ENCODE measurements at places on chromosomes 3 and 15. TPM values are rescaled to one million over a fixed set of nuclear protein-coding genes. Genes with fewer than 3 reads are reported as not detected.

BCHE gene
- total RNA-seq = 0.20 TPM

ZMAT3 gene
- 5.1 TPM for total RNA-seq

MESP2 gene
- total RNA-seq = 0.47 TPM

LRRK1 gene
- total RNA-seq = 0.49 TPM

SPINK8 gene
- total RNA-seq = not detected

TMEM45A gene
- total RNA-seq = 0.80 TPM

- no peak overlapping the region for H3K27ac ChIP-seq
- H3K4me1 ChIP-seq = peaks cover 39% of the 10 kb centered on the region
Measured at GRCh38 chr3:14278265-14278798, 99.7 kb downstream of the LSM3 start.

GRCh38 chr15:79310612-79310984 lies 314 bp upstream of the TMED3 start:
- peaks cover 9% of the 10 kb centered on the region for H3K4me1 ChIP-seq
- H3K27ac ChIP-seq = no peak overlapping the region
- H3K4me3 ChIP-seq = peak overlapping the region; percentile 93
- peaks cover 27% of the 10 kb centered on the region for H3K36me3 ChIP-seq
- DNase-seq = no peak

- no peaks in the 10 kb centered on the region for H3K27me3 ChIP-seq
- H3K36me3 ChIP-seq = no peaks in the 10 kb centered on the region
- no peak overlapping the region for H3K27ac ChIP-seq
- DNase-seq = no peak
Measured at GRCh38 chr15:83474578-83474977, 27.4 kb downstream of the SH3GL3 start.
